ENCODE measurements at places on chromosomes 3 and 15. TPM values are rescaled to one million over a fixed set of nuclear protein-coding genes. Genes with fewer than 3 reads are reported as not detected.

Gene TM4SF18
- polyA plus RNA-seq: 12.9 TPM

Gene PLSCR5
- polyA plus RNA-seq: not detected

Gene TRH
- polyA plus RNA-seq: not detected

Gene CAMKV
- 0.09 TPM for polyA plus RNA-seq

Gene CLRN1
- polyA plus RNA-seq: 0.19 TPM

Gene CDCP1
- polyA plus RNA-seq: 0.34 TPM

Gene CRYGS
- polyA plus RNA-seq: 3.5 TPM

Gene CGNL1
- 5.4 TPM for polyA plus RNA-seq

All from hindlimb muscle (tissue), 1 donor.